ENCODE measurements at places on chromosomes 2 and 18. TPM values are rescaled to one million over a fixed set of nuclear protein-coding genes. Genes with fewer than 3 reads are reported as not detected.

DNA sequence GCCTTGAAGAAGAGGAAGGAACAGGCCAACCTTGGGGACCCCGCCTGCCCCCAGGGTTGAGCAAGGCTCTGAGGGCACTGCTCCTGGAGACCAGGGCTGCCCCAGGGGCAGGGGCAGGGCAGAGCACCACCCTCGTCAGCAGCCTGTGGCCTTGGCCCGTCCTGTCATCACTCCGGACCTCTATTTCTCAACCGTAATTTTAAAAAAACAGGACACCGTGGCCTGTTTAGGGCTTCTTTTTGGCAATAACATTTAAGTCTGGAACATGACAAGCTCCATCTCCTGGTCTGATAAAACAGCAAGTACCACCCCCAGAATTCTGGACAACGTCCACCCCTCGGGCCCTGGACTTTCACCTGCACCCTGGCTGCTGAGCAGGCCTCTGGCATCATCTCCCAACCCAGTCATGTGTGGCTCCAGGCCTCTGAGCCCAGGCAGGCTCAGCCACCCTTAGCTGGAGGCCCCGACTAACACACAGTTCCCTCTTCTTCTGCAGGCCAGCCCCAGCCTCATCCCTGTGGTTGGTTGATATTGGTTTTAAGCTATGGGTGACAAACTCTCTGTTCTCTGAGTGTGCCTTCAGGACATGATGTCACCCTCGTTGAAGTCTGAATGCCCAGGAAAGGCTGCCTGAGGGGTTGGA, 22.6 kb upstream of the ID2 start:
- H3K36me3 ChIP-seq: no peaks in the 10 kb centered on the region

GRCh38 chr2:187504312-187504921, 49.8 kb downstream of the TFPI start:
- no peaks in the 10 kb centered on the region for H3K36me3 ChIP-seq
- H3K27me3 ChIP-seq: no peaks in the 10 kb centered on the region
- no peak overlapping the region for H3K4me3 ChIP-seq
- DNase-seq: no peak

DNA sequence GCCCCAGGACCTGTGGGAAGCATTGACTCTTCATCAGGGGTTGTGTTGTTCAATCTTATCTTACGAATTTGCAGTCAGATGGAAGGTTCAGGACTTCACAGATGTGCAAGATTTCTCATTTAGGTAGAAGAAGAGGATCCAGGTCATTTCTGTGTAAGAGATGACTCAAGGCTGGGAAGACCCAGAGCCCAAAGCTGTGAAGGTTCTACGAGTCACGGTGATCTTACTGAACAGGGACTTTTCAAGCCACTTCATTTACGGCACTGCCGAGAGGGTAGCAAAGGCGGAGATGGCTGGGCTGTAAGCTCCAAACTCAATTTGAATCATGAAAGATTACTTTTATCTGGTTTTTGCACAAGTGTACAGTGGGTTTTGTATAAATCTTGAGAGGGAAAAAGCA, 228.0 kb upstream of the MEX3C start:
- no peak overlapping the region for H3K4me3 ChIP-seq
- H3K4me1 ChIP-seq: no peaks in the 10 kb centered on the region
- no peak overlapping the region for H3K27ac ChIP-seq
- no peaks in the 10 kb centered on the region for H3K36me3 ChIP-seq
- no peaks in the 10 kb centered on the region for H3K27me3 ChIP-seq

DNA sequence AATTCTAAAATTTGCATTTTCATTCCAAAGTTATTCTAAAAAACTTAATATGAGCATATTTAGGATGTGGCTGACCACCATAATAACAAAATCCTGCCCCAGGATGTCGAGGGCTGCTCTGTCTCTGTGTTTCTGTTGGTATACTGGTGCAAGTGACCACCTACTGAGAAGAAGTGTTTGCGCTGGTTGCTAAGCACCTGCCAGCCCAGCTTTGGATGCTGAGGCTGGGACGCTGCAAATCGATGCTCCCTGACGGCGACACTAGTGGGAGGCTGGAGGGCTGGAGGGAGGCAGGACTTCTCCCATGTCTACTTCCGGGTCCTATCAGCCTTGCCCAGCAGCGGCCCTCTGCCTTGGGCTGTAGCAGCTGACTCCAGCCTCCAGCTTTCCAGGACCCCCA, 45.0 kb downstream of the LAMA1 start:
- no peaks in the 10 kb centered on the region for H3K4me1 ChIP-seq
- H3K27ac ChIP-seq: no peak overlapping the region
- no peak overlapping the region for H3K4me3 ChIP-seq
- no peaks in the 10 kb centered on the region for H3K27me3 ChIP-seq
- no peak for DNase-seq

GRCh38 chr2:207617011-207617671, 8.1 kb downstream of the METTL21A start:
- peaks cover 23% of the 10 kb centered on the region for H3K36me3 ChIP-seq
- H3K4me1 ChIP-seq: peaks cover 16% of the 10 kb centered on the region
- H3K27ac ChIP-seq: no peak overlapping the region
- H3K4me3 ChIP-seq: no peak overlapping the region

DNA sequence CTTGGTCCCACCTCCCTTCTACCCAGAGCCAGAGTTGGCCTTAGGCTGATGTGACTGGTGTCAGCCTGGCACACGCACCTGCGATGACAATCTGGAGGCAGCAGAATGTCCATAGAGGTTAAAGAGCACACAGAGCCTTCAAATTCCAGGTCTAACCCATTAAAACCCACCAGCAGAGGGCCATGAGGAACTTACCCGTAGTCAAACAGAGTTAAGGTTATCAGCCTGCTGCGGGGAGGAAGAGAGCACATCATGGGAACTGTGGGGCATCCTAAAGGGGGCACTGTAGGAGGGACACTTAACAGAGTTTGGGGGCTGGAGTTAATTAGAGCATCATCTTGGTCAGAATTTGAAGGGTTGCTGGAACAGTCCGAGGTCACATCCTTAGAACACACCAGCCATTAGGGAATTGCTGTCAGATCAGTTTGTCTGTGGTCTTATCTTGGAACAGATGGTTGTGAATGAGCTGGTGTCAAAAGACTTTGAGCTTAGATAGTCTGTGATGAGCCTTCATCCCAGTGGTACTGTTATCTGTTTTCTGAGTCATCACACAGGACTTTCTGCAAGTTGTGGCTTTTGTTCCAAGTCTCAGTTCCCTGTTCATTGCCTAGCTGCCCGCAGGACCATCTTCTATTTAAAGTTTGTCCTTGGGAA, 248.6 kb downstream of the LOXHD1 start:
- no peaks in the 10 kb centered on the region for H3K36me3 ChIP-seq
- H3K4me3 ChIP-seq: no peak overlapping the region

DNA sequence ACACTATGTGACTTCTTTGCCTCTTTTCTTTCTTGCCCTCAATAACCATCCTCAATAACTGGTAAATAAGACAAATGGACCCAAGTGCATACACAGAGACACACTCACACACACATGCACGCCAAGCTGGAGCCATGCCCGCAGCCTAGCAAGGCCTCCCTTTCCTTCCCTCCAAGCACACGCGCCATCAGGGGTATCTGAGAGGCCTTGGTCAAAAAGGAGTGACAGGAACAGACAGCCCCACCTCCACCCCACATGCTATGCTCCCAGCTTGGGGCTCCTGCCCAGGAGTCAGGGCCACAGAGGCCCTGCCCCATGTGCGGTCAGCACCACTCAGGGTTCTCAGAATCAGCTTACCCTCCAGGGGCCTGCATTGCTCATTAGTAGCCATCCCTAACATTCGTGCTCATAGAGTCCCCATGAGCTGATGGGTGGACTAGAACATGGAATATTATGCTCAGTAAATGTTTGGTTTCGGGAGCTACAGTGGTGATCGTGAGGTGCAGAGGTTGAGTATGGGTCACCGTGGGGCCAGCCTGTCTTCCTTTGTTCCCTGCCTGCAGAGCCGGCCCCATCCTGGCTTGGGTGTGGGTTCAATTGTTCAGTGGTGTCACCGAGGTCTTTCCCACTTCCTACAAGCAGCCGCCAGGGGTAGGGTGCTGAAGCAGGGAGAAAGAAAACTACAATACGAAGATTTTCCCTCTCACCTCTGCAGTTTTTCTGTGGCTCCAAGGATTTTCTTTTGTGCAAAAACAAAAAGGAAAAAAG, 158.2 kb upstream of the RAB12 start:
- no peaks in the 10 kb centered on the region for H3K4me1 ChIP-seq
- no peak overlapping the region for H3K27ac ChIP-seq
- no peak for DNase-seq
- no peaks in the 10 kb centered on the region for H3K36me3 ChIP-seq

Gene HSPD1
- 129 TPM for total RNA-seq

Gene DIPK1C
- total RNA-seq: not detected

Gene VIT
- total RNA-seq: not detected

Gene ACKR3
- total RNA-seq: 4.2 TPM
